ENCODE measurements at places on chromosomes 3 and 15. TPM values are rescaled to one million over a fixed set of nuclear protein-coding genes. Genes with fewer than 3 reads are reported as not detected.

- DNase-seq, result no peak
These were observed 61.6 kb downstream of the MAP4 start for GRCh38 chr3:47954567-47954966.

DNA sequence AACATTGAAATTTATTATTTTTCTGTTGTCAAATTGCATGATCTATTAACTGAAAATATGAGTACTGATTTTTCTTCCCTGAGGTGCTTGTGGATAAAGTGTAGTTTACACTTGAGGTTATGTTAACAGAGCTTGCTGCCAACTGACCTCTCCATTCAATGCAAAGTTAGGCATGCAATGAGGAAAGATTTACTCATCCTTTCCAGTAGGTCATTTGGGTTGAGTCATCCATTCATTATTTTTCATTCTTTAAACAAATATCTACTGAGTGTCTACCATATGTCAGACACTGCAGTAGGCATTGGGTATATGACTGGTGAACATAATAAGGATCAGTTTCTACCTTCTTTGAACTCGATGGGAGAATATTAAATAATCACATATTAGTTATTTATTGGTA lies 604.1 kb downstream of the EDEM1 start:
- no peak for DNase-seq

DNA sequence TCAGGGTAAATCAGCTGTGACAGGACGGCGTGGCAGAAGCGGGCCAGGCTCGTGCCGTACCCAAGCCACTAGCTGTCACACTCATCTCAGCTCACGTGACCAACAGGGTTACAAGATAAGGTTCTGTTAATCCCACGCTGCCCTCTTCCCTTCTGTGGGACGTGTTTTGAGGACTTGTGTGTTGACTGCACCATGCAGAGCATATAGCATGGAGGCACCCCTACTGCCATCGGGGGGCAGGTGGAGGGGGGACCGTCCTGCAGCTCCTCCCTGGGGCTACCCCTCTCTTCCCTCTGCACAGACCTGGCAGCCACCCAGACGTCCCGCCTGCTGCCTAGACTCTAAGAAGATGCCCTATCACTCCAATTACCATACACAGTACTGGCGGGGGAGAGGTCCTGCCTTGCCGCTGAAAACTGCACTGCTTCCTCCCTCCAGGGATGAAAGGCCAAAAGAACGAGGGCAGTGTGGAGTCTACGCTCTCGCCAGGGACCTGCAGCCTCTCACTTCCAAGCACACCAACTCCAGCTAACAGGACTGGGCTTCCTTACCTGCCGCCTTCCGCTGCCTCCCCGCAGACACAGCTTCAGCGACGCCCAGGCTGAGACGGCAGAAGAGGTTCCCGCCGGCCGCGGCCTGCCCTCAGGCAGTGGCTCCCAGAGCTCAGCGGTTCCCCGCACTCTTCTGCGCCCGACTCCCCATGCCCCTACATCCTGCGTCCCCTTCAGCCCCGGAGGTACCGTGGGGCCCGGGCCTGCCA lies at the start of gene TNK2:
Gene TNK2, minus strand, starts transcription at position 618 of the 760 bp plus-strand sequence. CDS start 19,963 bp downstream, outside the sequence.
- DNase-seq, result peak; percentile 80

GRCh38 chr3:71524672-71525071 lies 58.9 kb downstream of the FOXP1 start:
- DNase-seq, result no peak

GRCh38 chr15:69004011-69004410 lies 10.5 kb upstream of the NOX5 start:
- no peak for DNase-seq

GRCh38 chr3:71187715-71188114 lies 395.8 kb downstream of the FOXP1 start:
- DNase-seq, result no peak

PRICKLE2 gene
- total RNA-seq, result not detected

RBP2 gene
- total RNA-seq, result not detected

STRIT1 gene
- not detected for total RNA-seq

RETNLB gene
- total RNA-seq, result not detected

SI gene
- total RNA-seq, result not detected

CTXN2 gene
- total RNA-seq, result not detected

All from CD4-positive, alpha-beta T cell (primary cell).